NCI-H1694 treated with DMSO at 0.1 percent for 48 hours (cell line): ENCODE measurements at places on chromosomes 2 and 18.

GRCh38 chr18:36628435-36629137, 200.2 kb downstream of the TPGS2 start:
- peak; percentile 23 for DNase-seq

DNA sequence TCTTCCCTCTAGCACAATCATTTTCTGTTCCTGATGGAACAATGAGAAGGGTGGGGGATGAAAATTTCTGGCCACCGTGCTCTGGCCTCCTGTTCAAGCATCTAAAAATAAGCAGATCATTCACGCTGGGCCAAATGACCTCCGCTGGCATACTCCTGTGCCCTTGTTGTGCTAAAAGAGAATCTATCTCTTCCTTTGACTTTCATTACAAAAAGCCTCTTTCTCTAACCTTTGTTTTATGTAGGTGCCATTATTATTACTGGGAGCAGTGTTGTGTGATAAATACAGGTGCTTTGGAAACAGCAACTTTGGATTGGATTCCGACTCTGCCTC, 44.6 kb upstream of the B3GNT2 start:
- no peak for DNase-seq

- DNase-seq: no peak
These were observed 3.4 kb upstream of the BCL11A start for GRCh38 chr2:60556576-60557485.

GRCh38 chr2:156483741-156484173, 47.6 kb downstream of the GPD2 start:
- no peak for DNase-seq

DNA sequence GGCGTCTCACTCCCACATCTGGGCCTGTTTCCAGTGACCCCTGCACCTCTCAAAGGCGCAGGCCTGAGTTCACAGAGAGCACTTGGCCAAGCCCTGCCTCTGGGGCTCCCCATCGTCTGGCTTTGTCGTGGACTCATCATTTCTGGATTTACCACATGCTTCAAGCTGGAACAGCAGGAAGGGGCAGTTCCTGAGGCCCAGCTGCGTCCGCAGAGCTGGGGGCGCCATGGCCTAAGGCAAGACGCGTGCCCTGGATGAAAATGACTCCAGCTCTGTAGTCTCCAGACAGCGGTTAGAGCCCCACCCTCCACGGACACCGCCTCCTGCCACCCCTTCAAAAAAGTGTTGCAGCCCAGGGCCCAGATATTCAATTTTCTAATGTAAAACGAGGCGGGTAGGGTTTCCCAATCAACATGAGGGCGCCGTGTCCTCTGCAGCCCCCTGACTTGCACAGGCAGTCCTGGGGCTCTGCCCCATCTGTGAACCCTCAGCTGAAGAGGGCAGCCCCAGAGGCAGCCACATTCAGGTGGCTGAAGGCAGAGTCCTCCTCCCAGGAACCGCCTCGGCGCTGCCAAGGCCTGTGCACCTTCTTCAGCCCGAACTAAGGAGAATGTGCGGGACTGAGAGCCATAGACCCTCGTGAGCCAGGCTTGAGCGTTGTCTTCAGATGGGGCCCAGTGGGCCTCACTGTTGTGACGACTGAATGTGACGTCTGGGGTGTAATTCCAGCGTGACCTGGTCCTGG, 85.5 kb downstream of the NFATC1 start:
- no peak for DNase-seq

- DNase-seq: no peak
These were observed 20.7 kb upstream of the GYPC start for GRCh38 chr2:126635281-126635680.

GRCh38 chr2:205495819-205496218, 186.5 kb upstream of the NRP2 start:
- DNase-seq: no peak

- no peak for DNase-seq
These were observed 1.1 kb upstream of the B3GNT2 start for GRCh38 chr2:62194558-62195420.

GRCh38 chr2:240528406-240529040, 29.3 kb downstream of the ANKMY1 start:
- no peak for DNase-seq

DNA sequence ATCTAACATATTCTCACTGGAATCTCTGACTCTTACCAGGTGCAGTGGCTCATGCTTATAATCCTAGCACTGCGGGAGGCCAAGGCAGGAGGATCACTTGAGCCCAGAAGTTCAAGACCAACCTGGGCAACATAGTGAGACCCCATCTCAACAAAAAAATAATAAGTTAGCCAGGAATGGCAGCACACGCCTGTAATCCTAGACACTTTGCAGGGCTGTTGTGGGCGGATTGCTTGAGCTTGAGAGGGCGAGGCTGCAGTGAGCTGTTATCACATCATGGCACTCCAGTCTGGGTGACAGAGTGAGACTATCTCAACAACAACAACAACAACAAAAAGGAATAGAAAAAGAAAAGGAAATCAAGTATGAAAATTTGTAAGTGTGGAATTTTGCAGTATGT, 306.5 kb upstream of the CYP26B1 start:
- no peak for DNase-seq

GRCh38 chr18:45567123-45567522, 48.2 kb upstream of the SLC14A2 start:
- no peak for DNase-seq

DNA sequence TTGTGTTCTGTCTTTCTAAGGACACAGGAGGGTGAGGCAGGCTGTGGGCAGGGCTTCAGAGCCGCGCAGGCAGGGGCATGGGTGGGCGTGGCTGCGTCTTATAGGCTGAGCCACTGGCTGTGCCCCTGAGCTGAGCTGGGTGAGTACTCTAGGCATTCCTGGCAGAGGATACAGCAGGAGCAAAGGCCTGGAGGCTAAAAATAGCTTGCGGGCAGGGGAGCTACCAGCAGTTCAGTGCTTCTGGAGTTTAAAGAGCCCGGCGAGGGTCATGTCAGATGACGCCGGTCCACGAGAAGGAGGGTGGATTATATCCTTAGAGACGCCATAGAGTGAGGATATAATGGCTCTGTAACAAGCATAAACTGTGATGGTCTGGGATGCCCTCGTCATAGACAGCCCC, 31.5 kb upstream of the PDIA6 start:
- no peak for DNase-seq

DNA sequence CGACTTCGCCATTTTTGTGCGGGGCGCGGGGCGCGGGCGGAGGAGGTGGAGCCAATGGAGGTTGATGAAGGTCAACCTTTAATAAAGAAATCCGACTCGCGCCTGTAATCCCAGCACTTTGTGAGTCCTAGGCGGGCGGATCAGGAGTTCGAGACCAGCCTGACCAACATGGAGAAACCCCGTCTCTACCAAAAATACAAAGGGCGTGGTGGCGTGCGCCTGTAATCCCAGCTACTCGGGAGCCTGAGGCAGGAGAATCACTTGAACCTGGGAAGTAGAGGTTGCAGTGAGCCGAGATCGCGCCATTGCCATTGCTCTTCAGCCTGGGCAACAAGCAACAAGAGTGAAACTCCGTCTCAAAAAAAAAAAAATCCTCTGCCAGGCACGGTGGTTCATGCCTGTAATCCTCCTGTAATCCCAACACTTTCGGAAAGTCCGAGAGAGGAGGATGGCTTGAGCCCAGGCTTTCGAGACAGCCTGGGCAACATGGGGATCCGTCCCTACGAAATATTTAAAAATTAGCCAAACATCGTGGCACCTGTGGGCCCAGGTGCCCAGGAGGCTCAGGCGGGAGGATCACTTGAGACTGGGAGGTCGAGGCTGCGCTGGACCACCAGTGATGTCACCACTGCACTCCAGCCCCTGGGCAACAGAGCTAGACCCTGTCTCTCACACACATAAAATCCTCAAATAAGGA, 493 bp upstream of the PREB start:
- DNase-seq: no peak

DNA sequence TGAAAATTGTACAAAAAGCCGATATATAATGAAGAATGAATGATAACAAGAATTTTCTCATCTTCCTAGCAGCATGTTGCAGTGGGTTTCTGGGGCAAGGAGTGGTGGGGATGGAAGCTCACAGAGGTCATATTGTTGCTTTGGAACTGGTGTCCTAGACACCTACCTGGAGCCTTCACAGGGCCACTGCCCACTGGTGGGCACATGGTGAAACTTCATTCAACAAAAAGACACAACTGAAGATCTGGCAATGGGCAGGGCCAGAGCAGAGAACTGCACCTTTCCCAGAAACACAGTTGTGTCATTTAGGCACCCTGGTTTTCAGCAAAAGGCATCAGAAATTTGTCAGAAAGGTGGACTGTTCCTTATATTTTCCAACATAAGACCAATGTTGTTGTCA, 115.3 kb downstream of the FHOD3 start:
- DNase-seq: no peak

DNA sequence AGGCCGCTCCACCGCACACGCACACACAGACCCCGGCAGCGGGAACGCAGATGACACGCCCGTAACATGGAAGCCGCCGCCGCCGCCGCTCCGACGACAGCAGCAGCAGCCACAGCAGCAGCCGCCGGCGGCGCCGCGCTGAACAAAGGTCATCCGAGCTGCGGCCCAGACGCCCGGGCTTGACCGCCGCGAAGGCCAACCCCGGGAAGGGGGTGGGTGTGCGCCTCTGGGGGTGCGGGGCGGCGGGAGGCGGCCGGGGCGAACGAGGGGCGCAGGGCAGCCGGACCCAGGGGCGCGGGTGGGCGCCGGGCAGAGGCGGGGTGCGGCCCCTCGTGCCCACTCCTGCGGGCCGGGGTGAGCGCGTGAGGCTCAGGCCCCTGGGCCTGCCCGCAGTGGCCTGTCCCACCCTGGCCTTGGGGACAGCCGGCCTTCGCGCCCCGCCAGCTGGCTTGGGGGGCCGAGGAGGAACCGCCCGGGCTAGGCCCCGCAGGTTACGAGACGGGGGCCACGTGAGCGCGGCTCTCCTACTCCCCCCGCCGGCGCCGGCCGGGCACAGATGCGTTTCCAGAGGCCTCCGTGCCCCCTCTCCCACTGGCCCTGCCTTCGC, 1.0 kb upstream of the ZNF532 start:
- no peak for DNase-seq

GRCh38 chr2:203446071-203446481, 89.0 kb downstream of the RAPH1 start:
- DNase-seq: no peak

DNA sequence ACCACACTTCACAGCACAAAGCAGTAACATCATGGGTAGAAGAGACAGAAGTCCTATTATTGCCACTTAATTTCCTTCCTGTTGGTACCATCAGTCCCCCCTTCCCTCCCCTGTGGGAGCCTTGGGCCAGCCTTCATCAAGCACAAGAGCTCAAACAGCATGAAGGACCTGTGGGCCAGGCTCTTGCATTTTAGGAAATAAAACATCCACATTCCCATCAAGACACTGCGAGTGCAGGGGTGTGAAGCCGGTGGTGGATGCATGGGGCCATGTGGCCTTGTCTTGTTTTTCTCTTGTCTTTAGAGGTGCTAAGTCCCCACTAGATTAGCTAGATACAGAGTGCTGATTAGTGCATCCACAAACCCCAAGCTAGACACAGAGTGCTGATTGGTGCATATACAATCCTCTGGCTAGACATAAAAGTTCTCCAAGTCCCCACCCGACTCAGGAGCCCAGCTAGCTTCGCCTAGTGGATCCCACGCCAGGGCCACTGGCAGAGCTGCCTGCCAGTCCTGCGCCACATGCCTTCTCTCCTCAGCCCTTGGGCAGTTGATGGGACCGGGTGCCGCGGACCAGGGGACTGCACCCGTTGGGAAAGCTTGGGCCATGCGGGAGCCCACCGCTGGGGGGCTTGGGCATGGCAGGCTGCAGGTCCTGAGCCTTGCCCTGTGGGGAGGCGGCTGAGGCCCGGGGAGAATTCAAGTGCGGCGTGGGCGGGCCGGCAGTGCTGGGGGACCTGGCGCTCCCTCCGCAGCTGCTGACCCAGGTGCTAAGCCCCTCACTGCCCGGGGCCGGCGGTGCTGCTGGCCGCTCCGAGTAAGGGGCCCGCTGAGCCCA, 14.7 kb upstream of the PXDN start:
- no peak for DNase-seq

DNA sequence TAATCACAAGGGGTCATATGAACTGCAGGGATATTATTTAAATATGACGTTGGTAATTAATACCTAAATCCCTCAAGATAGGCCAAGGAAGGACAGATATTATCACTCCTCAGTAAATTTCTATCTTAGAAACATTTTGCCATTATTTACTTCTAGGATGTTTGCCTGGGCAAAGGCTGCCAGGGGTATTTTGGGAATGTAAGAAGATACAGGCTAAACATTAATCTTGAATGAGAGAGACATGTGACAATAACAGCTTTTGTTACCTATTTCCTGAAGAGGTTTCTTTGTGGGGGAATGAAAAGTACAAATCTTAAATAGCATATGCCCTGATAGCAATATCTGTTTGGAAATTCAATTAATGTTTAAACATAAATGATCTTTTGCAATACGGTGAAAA, 756 bp upstream of the CCDC195 start:
- DNase-seq: no peak

GRCh38 chr2:222268311-222268990, 30.3 kb downstream of the PAX3 start:
- no peak for DNase-seq

- no peak for DNase-seq
These were observed 176.9 kb downstream of the ALPK2 start for GRCh38 chr18:58451972-58452334.

DNA sequence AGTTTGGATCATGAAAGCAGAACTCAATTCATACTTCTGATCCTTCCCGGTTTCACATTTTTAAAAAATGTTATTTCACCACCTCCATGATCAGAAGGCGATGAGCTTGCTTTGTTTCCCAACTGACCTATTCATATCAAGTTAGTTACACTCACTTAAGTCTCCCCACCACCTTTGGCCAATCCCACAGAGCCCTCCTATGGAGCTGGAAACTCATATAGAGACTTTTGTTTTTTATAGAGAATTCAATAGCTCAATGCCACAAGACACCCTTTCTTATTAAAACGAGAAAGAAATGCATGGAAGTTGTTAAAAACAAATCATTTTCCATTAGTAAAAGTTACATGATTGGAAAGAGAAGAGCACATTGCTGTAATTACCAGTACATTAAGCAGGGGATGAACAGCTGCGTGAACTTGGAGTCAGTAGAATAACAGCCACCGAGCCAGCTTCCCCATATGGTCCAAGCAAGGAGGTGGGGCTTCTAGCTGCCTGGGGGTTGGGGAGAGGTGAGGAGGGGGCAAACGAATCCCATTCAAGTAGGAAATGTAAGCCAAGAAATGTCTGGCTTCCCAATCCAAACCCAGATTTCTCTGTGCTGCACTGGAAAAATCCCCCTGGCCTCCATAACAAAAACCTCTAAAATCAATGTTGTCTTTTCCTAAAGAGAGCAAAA, 614.5 kb downstream of the IRS1 start:
- DNase-seq: peak; percentile 92

- DNase-seq: no peak
These were observed 26.9 kb downstream of the CELF4 start for GRCh38 chr18:37538526-37539205.

DNA sequence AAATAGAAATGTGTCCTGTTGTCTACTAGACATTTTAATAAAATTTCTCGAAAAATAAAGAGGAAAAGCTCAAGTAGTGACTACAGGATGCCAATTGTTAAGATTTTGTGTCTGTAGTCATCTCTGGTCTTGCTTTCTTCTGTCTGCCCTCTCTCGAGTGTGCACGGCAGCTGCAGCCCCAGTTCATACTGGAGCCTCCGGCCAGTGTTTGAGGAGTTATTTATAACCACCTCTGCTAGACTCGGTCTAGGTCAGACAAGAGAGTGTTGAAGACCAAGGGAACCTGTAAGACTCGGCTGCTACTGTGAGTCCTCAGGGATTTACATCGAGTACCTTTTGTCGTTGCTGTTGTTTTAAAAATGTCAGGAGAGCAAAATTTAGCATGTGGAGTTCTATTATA, 810.1 kb upstream of the POU3F3 start:
- no peak for DNase-seq
